ENCODE measurements at places on chromosomes 1 and 21.

GRCh38 chr21:38352536-38353219 lies 95.9 kb downstream of the KCNJ15 start:
- DNase-seq: peak; percentile 47

- no peak for DNase-seq
Observed at GRCh38 chr1:19644395-19644680, 227 bp downstream of the NBL1 start.

DNA sequence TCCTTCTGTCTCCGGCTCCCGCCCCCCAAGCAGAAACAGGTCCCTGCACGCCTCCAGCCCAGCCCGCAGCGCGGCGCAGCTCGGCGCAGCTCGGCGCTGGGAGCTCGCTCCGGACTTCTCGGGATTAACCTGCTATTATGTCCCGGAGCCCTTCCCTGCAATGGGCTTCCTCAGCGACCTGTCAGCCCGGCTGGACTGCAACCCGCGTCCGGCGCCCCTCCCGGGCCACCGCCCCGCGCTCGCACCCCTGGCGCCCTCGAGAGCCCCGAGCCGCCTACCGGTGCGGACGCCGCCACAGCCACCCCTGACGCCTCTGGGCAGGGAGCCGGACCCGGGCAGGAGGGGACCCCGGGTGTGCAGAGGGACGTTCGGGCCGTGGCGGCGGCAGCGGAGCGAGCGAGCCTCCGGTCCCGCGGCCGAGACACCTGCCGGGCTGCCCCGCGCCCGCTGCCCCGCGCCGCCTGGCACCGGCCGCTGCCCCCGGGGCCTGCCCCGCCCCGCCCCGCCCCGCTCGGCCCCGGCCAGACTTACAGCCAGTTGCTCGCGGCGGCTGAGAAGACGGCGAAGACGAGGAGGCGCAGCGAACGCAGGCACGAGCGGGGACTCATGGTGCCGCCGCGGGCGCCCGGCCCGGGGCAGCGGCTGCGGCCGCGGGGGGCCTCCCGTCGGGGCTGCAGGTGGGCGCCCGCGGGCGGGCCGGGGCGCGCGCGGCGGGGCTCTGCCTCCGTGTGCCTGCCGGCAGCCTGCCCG lies 407 bp downstream of the WNT4 start:
- DNase-seq: no peak

- no peak for DNase-seq
Observed at GRCh38 chr1:152760551-152761190, 2.8 kb downstream of the KPRP start.

- no peak for DNase-seq
Observed at GRCh38 chr1:52767596-52768280, 41.5 kb downstream of the ZYG11B start.

DNA sequence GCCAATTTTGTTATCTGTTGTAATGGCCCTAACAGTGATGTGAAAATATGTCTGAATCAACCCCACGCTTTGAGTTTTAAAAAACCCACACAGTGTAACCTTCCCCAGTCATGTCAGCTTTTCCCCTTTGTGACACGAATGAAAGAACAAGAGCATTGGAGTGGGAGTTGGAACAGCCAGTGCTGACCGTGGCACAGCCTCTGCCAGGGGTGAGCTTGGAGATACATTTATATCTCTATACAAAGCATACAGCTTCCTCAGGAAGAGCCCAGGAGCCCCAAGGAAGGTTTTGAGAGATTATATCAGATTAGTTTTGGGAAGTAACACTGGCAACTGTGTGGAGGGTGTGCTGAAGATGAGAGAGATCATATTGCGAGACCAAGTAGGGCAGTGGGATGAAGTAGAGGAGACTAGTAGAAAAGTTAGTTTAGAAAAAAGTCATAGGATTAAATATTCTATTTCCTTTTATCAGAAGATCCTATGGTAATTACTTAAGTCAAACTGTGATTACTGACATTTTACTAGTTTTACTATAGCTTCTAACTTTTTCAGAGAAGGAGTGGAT lies 15.9 kb downstream of the LRRC8B start:
- no peak for DNase-seq

DNA sequence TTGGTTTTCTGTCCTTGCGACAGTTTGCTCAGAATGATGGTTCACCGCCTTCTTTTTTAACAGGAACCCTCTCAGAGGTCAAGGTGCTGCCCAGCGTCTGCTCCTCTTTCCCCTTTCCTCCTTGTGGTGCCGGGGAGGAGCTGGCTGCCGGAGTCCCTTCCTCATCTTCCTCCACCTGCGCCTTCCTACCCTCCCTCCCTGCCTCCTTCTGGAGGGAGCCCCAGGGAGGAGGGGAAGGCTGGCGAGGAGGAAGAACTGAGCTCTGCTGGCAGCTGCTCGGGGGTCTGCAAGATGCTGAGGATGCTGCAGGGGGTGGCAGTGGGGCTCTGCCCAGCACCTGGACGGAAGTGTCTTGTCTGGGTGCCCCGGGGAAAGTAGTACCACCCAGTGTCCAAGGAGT lies 31.2 kb downstream of the BACE2 start:
- no peak for DNase-seq

GRCh38 chr1:183654706-183655105 lies 1.6 kb upstream of the APOBEC4 start:
- no peak for DNase-seq

DNA sequence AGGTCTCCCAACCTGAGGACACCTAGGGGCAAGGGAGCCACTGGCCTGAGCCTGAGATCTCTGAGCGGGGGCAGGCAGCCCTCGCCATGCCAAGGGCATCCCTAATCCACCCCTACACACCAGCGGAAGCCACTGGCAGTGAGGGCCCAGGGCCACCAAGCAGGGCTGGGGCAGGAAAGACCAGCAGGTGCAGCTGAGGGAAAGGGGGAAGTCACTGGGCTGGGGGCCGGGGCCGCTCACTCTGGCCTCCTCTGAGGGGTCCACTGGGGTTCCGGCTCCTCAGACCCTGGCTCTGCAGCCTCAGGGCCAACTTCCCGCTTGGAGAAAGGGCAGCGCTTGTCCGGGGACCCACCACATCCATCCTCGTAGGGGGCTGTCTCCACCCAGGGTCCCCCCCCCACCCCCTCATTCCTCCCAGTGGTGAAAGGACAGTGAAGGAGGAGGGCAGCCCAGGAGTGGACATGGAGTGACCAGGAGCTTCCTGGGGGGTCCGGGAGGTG lies 42.5 kb upstream of the ACTRT2 start:
- DNase-seq: no peak

DNA sequence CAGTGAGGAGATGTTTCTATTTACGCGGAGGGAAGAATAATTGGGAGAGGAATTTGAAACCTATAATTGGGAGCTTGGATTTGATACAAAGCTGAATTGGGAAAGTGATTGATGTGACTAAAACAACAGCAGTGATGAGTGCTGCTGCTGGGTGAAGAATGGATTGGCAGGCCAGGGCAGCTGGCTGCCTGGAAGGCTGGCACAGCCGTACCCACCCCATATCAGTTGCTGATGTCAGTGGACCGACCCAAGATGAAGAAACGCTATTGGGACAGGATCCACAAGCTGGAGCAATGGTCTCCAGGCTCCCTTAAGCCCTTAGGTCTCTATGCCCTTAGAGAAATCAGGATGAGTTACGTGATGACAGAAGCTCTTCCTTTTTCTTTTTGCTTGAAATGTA lies 47.4 kb downstream of the GRIK1 start:
- DNase-seq: no peak

DNA sequence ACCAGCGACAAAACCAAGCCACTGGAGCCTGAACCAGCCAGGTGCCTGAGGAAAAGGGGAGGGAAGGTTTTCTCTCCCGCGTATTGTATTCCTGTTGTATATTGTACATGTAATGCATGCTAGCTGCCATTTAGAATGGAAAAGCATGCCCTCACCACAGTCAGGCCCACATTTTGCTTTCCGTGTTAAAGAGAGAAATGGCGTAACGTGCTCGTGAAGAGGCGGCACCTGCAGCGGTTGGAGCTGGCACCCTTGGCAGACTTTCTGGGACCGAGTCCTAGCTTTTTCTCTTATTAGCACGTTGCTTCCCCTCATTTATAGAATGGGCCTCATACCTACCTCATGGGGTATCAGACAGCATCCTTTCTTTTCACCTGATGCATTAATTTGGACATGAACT lies 135.3 kb upstream of the IRF2BP2 start:
- DNase-seq: no peak

DNA sequence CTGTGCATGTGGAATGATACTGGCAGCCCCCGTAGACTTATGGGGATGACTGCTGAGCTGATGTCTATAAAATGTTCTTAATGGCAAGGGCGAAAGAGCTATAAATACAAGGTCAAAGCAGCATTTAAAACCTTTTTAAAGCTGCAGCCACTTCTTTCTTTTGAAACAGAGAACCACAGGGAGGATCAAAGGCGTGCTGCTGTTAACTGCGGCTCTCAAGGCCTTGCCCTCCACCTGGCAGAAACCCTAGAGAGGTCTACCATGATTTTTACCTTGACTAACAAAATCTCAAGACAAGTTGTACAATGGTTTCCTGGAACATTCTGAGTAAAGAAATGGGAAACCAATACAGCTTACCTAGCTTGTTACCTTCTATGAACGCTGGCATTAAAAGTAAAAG lies 89.7 kb downstream of the SLC45A1 start:
- no peak for DNase-seq

GRCh38 chr1:21659924-21660326 lies 9.2 kb downstream of the RAP1GAP start:
- no peak for DNase-seq

- no peak for DNase-seq
Observed at GRCh38 chr1:222987674-222988076, 155.4 kb downstream of the TLR5 start.

DNA sequence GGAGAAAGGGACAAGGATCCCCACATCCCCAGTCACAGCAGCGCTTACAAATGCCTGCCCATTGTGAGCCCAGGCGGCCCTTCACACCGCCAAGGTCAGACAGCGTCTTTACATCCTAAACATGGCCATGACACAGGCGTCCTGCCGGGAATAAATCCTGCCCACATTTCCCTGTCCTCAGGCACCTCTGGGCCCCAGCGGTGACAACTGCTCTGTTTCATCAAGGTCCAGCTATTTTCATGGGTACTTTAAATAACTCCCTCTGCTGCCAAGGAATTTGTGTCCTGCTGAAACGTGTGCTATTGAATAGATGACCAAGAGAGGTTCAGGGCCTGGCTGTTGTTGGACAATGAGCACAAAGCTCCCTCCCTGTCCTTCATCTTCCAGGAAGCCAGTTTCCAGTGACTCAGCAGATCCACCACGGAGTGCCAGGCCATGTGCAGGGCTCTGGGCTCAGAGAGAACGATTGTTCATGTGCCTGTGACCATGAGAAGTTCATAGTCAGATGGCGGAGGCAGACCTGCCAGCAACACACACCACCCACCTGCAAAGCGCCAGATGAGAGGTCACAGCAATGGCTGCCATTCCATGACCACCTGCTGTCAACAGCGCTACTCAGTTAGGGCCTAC lies 195.8 kb downstream of the MATN1 start:
- DNase-seq: no peak

GRCh38 chr1:143720087-143721023 lies 251.4 kb downstream of the FAM72C start:
- DNase-seq: no peak

- no peak for DNase-seq
Observed at GRCh38 chr1:4977701-4978100, 323.3 kb downstream of the AJAP1 start.

GRCh38 chr1:41006942-41007865 lies 14.3 kb downstream of the SLFNL1 start:
- no peak for DNase-seq

GRCh38 chr1:41837691-41838090 lies 81.0 kb downstream of the HIVEP3 start:
- DNase-seq: no peak

- no peak for DNase-seq
Observed at GRCh38 chr1:42739753-42740700, at the start of gene CLDN19. CLDN19 (minus strand) TSS chr1:42740236; CDS start chr1:42740063, 173 bp downstream.

GRCh38 chr21:36489776-36490165 lies 9.8 kb upstream of the CLDN14 start:
- no peak for DNase-seq

DNA sequence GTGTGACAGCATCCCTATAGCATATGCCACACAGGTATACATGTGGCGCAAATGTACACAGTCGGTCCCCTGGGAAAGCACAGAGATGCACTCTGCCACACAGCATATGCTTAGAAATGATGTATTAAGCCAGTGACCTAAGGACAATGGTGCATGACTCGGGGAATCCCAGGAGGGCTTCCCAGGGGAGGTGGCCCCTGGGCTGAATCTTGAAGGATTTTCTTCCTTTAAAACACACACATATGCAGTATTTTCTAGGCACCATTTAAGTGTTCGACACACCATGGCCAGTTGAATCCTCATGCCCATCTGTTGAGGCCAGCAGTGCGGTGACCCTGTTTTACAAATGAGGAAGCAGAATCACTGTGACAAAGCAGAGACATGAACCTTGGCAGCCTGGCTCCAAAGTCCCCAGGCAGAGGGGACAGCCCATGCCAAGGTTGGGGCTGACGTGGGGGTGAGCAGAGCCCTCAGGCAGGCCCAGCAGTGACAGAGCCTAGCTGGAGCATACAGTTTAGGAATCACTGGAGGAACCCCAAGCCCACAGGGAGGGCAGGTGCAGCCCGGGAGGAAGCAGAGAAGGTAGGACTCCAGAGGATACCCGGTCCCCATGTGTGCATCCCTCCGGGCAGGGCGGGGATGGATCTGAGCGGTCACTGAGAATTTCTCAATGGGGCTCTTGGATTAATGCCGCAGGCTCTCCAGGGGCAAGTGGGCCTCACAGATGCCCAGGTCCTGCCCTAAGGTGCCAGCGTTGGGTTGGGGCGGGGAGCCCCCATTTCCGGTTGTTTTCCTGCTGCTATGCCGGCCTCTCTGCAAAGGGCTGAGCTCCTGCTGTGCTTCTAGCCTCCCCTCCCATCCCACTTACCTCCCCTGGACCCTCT lies 28.4 kb downstream of the WNT3A start:
- no peak for DNase-seq

DNA sequence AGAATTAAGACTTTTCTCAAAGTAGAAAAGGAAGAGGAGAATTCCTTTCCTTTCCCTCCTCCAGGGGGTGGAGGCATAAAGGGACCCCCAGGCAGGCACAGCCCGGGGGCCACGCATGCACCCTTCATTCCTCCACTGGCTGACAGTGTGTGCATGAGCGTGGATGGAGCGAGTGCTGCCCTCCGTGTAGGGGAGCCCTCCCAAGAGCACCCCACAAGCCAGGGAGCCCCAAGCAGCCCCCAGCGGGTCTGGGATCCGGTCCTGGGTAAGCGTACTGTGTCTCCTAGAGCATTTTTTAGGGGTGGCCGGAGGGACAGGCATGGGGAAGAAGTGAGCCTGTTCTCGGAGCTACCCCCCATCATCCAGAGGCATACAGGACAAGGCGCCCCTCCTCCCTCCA lies 120.5 kb downstream of the SIK1 start:
- no peak for DNase-seq

DNA sequence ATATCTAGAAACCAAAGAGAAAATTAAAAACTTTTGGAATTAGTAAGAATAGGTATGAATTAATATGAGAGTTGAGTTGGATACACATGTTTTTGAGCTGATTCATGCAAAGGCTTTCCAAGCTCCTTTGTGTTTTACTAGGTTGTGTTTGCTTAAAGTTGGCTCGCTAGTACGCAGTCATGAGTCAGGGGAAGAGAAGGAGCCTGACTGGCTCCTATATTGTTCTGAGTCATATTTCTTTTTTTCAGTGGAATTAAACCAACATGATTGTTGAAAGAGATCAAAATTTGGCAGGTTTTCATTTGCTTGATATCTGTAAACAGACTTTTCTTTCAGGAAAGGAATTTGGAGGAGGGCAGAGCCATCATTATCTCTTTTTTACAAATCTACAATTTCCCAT lies 66.7 kb downstream of the MAGI3 start:
- DNase-seq: peak; percentile 87

GRCh38 chr1:43919906-43920305 lies 13.7 kb upstream of the ARTN start:
- DNase-seq: no peak
